ENCODE measurements at places on chromosomes 13 and 19. TPM values are rescaled to one million over a fixed set of nuclear protein-coding genes. Genes with fewer than 3 reads are reported as not detected.

- DNase-seq: no peak
Measured at GRCh38 chr19:17086834-17087233, 11.3 kb downstream of the MYO9B start.

GRCh38 chr13:34765446-34766180 lies 176.5 kb upstream of the NBEA start:
- DNase-seq: no peak

GRCh38 chr19:21587549-21587948 lies 82.1 kb downstream of the ZNF429 start:
- no peak for DNase-seq

GJB2 gene
- total RNA-seq: 0.27 TPM

- no peak for DNase-seq
Measured at GRCh38 chr19:11171144-11171543, 15.6 kb upstream of the SPC24 start.

DNA sequence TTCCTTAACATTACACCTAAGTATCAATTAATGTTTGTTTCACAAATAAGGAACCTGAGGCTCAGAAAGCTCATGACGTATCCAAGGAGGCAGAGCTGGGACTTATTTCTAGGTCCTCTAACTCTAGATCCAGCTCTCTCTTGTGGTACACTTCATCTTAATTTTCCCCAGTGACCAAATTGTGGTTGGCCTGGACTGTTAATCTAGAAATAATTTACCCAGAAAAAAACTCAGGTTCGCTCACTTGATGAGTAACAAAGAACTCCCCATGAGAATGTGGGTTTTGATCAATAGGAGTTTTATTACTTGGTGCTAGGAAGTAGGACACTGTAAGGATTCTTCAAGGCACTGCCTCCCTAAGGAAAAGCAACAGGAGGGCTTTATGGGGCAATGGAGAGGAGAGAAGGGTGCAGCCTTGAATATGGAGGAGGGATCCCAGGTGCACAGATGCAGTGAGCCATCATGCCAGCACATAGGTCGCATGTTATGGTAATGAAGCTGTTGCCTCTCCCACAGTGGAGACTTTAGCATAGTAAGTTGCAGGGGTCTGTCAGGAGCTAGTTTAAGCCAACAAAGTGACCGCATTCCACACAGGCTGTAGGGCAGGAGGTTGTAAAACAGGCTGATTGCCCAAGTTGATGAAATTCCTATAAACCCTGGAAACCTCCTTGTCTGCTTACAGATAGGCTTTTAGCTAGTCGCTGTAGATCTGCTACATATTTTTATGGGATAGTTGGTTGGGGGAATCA lies 14.7 kb downstream of the RAP2A start:
- no peak for DNase-seq

CCDC8 gene
- total RNA-seq: 35.0 TPM

MIA gene
- total RNA-seq: 2.0 TPM

DNA sequence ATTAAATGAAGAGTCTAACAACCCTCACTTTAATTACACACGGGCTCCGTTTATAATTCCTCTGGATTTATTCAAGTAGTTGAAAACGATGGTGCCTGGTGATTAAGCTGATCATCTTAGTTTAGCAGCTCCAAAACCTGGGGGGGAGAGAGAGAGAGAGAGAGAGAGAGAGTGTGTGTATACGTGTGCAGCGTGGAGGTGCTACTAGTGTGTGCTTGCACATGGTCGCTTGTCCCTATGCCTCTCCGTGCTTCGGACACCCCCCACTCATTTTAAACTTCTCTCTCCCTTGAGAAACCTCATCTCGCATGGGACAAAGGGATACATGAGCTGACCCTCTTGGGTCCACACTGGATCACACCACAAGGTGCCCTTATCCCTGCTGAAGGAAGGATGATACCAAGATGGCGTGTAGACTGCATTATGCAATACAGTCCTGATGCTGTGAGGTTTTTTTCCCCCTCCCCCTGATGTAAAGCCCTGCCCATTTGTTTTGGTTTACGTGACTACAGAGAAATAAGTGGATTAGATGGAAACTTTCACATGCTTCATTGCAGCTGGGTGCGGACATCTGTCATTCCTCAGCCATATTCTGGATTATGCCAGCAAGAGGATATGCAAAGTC lies 320.8 kb downstream of the ZNF536 start:
- DNase-seq: no peak

CEACAM1 gene
- total RNA-seq: not detected

DNA sequence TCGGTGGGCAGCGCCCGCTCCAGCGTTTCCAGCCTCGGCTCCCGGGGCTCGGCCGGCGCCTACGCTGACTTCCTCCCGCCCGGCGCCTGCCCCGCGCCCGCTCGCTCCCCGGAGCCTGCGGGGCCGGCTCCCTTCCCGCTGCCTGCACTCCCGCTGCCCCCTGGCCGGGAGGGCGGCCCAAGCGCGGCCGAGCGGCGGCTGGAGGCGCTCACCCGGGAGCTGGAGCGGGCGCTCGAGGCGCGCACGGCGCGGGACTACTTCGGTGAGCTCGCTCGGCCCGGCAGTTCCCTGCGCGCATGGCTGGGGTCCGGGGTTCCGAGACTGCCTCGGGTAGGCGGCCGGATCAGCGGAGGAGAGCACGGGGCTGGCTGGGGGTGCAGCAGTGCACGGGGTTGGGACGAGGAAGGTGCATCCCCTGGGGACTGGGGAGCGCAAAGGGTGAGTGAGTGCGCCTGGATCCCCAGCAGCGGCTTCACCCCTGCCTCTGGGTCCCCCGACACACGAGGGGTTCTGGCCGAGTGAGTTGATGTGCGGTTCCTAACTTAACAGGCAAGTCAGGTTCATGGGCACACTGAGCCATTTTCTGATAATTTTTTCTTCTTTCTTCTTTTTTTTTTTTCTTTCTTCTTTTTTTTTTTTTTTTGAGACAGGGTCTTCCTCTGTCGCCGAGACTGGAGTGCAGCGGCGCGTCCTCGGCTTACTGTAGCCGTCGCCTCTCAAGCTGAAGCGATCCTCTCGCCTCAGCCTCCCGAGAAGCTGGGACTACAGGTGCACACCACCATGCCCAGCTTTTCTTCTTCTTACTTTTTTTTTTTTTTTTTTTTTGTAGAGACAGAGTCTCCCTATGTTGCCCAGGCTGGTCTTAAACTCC lies 1.1 kb downstream of the WTIP start:
- no peak for DNase-seq

ZNF568 gene
- total RNA-seq: 13.2 TPM

OSCAR gene
- total RNA-seq: 0.32 TPM

RAP2A gene
- total RNA-seq: 26.3 TPM

DNA sequence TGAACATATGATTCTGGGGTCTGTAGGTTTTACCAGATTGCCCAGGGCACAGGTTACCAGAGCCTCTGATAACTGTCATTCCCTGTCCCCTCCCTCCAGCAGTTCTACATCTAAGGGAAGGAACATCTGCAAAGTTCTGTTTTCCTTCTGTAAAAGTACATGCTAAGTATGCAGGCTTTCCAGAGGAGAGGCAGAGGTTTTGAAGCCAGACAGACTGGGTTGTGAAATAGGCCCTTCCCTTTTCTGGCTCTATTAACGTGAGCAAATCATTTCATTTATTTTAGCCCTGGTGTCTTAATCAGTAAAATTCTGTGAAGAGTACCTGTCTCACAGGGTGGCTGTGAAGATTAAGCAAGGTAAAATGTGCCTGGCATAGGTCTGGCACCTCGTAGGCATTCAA lies 66.1 kb upstream of the C1QTNF9 start:
- DNase-seq: no peak

DNA sequence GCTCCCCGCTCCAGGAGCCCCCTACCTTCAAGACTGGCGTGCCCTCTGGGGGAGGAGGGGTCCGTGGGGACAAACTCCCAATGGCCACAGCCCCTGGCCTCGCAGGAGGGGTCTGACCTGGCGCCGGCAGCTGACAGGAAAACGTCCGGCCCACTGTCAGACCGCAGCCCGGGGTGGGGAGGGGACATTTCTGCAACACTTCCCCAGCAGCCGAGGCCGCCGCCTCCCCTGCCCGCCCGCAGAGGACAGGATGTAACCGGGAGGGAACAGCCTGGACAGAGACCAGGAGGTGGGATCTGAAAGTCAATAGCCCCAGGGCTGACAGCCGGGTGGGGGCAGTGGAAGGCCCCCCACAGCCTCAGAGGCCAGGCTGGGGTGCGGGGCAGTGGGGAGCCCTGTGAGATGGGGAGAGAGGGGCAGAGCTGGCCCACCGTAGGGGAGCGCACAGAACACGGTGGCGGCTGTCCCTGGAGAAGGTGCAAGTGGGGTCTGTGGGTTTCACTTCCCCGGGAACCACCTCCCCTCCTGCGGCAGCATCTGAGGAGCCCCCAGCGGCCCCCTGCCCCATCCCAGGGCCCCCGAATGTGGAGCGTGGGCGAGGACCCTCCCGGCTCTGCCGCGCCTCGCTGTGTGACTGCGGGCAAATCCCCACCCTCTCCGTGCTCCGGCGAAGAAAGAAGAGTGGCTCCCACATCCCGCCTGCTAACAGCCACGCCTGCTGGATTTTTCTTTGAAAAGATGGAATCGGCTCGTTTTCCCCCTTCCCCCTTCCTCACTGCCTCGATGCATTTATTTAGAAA lies at the start of gene PEAK3:
Gene PEAK3 (minus strand): TSS at position 114 of the 800 bp plus-strand sequence. CDS start 1,244 bp downstream, outside the sequence.
- DNase-seq: peak; percentile 90

DNA sequence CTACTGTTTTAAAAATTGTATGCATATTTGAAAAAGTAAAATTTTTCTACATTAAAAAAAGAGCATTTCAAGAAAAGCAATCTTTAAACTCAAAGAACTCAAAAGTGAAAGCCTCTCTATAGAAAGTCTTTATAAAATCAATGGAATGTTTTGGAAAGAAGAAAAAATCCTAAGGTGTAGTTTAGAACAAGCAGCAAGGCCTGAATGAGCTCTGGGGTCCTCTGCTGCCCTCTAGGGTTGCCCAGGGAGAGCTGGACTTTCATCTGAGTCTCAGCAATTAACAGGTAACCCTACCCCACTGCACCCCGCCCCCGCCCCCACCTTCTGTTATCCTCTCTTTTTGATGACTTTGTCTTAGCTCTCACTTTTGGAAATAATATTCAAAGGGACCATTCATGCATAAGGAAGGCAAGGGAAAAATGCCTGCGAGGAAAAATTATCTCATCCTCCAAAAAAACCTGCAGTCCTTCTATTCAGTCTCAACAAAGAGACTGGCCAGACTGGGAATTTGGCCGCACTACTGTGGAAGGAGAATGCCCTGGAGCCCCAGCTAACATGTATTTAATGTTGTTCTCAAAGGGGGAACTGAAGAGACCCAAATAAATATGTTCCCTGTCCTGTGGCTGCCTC lies 24.1 kb downstream of the SLC25A30 start:
- no peak for DNase-seq

CGB5 gene
- not detected for total RNA-seq

REEP6 gene
- 4.4 TPM for total RNA-seq

- no peak for DNase-seq
Measured at GRCh38 chr13:37047032-37047431, 12.5 kb downstream of the SUPT20H start.

GRCh38 chr13:50635504-50635903 lies 208.0 kb downstream of the DLEU7 start:
- no peak for DNase-seq

GRCh38 chr13:72303941-72304746 lies 423.3 kb downstream of the MZT1 start:
- DNase-seq: no peak

DNA sequence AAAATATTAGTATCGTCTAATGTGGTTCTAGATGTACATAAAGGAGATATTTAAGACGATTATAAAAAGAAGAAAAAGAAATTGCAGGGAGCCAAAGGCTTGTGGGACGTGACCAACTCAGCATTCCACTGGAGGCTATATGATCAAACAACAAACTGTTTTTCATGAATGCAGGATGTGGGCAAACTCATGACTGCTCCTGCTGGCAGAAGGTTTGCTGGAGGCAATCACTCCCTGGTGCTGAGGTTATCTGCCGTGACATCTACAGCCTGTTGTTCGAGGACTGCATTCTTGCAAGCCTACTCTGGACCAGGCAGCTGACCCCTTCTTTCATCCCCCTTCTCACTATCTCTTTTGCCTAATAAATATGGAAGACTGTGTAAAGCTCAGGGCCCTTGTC lies 518.1 kb downstream of the UQCRFS1 start:
- no peak for DNase-seq

DNA sequence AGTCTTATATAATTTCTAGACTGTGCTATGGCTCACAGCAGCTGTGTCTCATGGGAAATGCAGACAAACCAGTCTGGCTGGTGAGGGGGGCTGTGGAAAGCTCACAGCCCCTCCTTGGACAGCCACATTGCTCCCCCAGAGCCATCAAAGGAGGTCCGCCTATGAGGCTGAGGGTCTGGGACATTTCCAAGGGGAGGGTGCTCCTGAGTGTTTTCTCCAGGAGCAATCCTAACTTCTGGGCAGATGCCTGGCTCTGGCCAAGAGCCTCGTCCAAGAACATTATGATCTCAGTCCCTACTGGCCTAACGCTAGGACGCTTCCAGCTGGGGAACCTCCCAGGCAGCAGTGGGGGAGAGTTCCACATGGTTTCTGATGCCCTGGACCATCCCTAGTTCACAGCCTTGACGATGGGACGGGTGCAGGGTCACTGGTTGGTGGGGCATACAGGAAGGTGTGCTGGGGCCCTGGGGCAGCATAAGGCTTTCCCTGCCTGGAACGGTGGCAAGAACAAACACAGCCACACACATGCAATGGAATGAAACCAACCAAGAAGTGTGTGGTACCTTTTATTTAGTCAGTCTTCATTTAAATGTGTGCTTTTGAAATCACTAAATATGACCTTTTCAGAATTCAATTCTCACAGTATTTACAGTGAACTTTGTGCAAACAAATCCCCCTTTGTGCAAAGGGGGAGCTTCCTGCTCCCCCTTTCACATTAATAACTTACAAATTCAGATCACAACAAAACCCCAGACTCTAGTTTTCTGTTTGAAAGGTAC lies 60.6 kb downstream of the CDADC1 start:
- no peak for DNase-seq

GRCh38 chr19:17944301-17944700 lies 11.5 kb downstream of the CCDC124 start:
- DNase-seq: no peak

DNA sequence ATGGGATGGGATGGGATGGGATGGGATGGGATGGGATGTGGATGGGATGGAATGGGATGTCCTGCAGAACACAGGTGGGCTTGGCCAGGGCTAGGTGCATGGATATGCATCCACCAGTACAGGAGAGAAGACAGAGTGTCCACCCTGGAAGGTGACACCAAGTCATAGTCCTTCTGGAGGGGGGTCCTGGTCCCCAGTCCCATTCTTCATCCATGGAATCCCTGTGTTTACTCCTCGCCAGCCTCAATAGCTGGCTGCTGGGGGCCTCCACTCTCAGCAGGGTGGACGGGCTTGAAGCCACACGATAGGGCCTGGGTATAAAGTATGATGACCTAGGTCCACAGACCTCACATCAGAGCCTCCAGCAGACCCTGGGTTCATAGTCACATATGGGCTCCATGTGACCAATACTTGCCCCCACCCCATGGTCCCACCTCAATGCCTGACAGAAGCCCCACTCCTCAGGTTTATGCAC lies 40.1 kb downstream of the RFX2 start:
- DNase-seq: no peak

IRF2BP1 gene
- 30.9 TPM for total RNA-seq

TEX29 gene
- total RNA-seq: not detected

DNA sequence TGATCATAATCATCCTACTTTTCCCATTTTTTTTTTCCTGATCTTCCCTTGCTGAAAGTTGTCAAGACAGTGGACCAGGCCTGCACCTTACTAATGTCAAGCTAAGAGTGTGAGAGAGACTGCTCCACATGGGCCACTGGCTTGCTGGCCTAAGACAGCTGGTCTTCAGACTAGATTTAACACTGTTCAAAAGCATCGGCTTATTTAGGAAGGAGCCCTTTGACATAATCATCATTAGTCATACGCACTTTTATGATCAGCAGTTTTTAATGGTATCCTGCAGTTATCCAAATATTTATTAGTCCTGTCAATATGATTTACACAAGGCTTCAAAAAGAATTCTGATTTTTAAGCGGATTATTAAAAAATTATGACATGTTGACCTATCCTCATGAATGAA lies 270.6 kb downstream of the DNAJC15 start:
- DNase-seq: no peak
